ENCODE measurements at places on chromosomes 7 and 10. TPM values are rescaled to one million over a fixed set of nuclear protein-coding genes. Genes with fewer than 3 reads are reported as not detected.

PRLHR gene
- total RNA-seq = not detected

ITIH5 gene
- 149 TPM for total RNA-seq

ERVW-1 gene
- total RNA-seq = not detected

NEURL1 gene
- total RNA-seq = not detected

VWA2 gene
- total RNA-seq = not detected

KNDC1 gene
- total RNA-seq = not detected

SPDYE6 gene
- total RNA-seq = not detected

SPDYE3 gene
- not detected for total RNA-seq

STEAP2 gene
- 18.6 TPM for total RNA-seq

Measured in subcutaneous adipose tissue (tissue), 4 donors.